Coronary artery (tissue), 2 donors: ENCODE measurements at places on chromosomes 4 and X.

GRCh38 chrX:55056820-55057674 is 17.8 kb upstream of the PAGE2B start:
- DNase-seq = no peak

GRCh38 chr4:1591107-1591506 is 93.0 kb downstream of the FAM53A start:
- DNase-seq = no peak

DNA sequence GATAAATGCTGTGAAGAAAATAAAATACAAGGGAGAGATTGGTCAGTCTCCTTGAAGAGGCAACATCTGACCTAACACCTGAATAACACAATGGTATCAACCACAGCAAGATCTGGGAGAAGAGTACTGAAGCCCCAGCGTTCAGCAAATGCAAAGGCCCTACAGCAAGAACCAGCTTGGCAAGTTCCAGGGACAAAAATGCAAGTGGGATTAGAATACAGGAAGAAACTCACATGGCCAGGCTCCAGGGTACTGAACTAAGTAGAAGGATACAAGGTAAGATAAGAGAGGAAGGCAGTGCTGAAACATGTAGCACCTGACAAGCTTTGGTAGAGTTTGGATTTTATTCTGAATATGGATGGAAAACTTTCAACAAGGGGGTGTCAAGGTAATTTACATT is 3.6 kb downstream of the SMIM14 start:
- DNase-seq = no peak

GRCh38 chr4:153005899-153006381 is 69.8 kb downstream of the FHDC1 start:
- DNase-seq = no peak

DNA sequence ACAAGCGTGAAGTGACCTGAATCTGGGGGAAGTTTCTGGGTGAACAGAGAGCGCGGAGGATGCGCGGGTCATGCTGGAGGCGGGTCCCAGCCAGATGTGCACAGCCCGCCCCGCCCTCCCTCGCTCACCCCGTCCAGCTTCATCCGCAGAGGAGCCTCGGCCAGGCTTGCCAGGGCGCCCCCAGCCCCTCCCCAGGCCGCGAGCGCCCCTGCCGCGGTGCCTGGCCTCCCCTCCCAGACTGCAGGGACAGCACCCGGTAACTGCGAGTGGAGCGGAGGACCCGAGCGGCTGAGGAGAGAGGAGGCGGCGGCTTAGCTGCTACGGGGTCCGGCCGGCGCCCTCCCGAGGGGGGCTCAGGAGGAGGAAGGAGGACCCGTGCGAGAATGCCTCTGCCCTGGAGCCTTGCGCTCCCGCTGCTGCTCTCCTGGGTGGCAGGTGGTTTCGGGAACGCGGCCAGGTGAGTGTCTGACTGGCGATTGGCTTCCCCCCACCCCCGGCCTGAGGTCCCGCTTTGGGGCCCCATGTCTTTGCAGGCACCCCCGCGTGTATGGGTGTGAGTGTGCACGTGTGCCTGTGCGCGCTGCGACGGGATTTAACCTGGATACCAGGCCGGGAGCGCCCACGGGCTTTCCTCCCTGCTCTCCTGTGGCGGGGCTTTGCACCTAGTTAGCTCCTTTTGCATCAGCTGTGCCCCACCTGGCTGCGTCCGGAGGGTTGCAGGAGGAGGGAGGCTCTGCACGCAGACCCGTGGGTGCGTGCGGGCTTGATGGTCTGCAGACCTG is at the start of gene EGFL6:
Gene EGFL6, plus strand, starts transcription at position 123 of the 782 bp plus-strand sequence. Its CDS starts 261 bp downstream, at position 384.
- no peak for DNase-seq

GRCh38 chr4:142697320-142697719 is 148.8 kb downstream of the INPP4B start:
- no peak for DNase-seq

DNA sequence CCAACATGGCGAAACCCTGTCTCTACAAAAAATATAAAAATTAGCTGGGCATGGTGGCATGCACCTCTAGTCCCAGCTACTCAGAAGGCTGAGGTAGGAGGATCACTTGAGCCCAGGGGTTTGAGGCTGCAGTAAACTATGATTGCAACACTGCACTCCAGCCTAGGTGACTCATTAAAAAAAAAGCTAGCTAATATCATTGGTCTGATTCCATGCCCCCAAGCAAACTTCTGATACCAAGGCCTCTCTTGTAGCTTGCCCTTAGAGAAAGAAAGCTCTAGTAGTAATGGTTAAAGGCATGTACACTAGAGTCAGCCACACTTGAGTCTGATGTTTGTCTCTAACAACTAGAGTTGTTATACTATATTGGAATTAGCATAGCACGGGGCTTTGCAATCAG is 32.6 kb upstream of the PHF8 start:
- no peak for DNase-seq

DNA sequence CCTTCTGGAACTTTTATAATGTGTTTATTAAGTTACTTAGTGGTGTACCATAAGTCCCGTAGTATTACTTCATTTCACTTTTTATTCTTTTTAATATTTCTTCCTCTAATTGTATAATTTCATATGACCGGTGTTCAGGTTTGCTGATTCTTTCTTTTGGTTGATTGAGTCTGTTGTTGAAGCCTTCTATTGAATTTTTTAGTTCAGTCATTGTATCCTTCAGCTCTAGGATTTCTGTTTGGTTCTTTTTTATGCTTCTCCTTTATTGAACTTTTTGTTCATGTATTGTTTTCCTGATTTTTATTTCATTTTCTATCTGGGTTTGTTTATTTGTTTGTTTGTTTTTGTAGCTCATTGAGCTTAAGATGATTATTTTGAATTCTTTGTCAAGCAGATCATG is 8.8 kb downstream of the CEP44 start:
- no peak for DNase-seq

DNA sequence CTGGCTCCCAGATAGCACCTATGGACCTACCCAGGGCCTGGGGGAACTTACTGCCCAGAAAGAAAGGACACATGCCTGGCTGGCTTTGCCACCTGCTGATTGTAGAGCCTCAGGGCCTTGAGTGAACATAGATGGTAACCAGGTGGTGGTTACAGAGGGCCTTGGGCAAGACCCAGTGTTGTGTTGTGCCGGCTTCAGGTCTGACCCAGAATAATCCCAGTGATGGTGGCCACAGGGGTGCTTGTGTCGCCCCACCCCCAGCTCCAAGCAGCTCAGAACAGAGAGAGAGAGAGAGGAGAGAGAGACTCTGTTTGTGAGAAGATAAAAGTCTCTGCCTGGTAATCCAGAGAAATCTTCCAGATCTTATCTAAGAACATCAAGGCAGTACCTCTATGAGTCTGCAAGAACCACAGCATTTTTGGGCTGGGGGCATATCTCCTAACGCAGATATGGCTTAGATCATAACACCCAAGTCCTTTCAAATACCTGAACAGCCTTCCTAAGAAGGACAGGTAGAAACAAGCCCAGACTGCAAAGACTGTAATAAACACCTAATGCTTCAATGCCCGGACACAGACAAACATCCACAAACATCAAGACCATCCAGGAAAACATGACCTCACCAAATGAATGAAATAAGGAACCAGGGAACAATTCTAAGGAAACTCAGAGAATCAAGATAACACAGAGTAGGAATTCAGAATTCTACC is 16.3 kb upstream of the RP2 start:
- DNase-seq = no peak

DNA sequence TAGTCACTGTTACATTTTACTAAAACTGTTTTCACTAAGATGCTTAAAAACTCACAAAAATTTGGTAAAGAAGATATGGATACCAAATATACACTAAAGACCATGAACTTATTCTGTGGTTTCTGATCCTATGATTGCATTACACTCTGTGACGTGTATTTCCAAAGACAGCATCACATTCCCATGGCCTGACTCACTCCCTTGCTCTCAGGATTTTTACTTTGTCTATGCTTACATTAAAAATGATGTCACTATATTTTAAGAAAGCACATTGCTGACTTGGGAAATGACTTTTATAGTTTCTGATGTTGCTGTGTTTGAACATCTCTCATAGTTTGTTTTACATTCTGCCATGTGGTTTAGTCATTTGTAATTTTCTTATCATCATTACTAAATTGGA is 327.9 kb upstream of the MAGEB18 start:
- no peak for DNase-seq

- DNase-seq = no peak
Measured at GRCh38 chrX:102498732-102499131, 17.8 kb downstream of the TMSB15A start.

- no peak for DNase-seq
Measured at GRCh38 chrX:17736478-17736855, 826 bp upstream of the SCML1 start.

GRCh38 chr4:137901114-137901513 is 341.0 kb downstream of the SLC7A11 start:
- no peak for DNase-seq

DNA sequence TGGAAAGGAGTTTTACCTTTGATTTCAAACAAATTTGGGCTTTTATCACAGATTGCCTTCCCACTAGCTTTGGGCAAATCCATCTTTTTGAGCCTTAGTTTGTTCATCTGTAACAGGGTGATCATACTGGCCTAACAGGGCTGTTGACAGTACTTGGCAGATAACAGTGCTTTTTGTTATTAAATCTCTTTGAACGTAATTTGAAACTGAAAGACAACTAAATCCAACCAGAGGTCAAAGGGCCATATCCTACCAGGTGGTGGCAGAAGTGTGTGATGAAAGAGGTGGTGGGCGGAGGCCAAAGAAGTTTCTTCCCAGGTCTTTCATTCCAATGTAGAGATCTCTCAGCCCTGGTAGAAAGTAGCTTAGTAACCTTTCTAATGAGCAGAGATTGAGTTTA is 35.2 kb upstream of the TADA2B start:
- no peak for DNase-seq

- no peak for DNase-seq
Measured at GRCh38 chr4:76822303-76822702, 75.6 kb downstream of the SOWAHB start.

GRCh38 chr4:115711575-115711974 is 598.2 kb upstream of the NDST4 start:
- DNase-seq = no peak

DNA sequence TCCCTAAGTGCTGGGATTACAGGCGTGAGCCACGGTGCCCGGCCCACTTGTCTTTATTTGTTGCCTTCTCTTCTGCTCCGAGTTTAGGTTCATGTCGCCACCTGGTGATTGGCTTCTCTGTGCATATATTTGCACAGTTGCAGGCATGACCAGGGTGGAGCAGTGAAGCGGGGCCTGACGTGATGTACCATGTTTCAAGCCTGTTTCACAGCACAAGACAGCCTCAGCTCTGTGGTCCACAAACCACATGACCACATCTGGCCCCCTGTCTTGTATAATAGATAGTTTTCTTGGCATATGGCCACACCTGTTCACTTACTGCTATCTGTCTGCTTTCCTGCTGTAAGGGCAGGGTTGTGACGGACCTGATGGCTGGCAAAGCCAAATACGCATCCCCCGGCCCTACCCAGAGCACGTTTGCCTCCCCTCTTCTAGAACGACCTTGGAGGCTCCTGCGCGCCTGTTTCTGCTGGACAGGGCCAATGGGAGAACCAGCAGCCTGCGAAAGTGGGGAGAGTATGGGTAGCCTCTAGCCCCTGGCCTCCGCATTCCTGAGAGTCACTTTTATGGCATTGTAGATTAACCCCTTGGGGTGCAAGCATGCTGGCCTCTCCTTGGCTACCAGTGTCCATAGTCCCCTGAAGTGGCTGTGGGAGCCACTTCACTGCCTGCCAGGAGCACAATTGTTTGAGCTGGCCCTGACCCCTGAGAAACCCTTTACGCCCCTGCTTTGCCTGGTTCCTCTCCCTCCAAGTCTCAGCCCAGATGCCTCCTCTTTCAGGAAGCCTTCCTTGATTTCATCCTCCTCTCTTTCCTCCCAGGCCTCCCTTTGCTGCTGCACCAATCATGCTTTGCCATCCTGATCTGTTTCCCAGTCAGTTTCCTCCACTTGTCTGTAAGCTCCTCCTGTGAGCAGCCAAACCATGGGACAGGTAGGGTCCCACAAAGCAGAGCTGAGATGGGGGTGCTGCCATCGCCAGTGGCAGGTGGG is 6.0 kb upstream of the SH3TC1 start:
- no peak for DNase-seq

DNA sequence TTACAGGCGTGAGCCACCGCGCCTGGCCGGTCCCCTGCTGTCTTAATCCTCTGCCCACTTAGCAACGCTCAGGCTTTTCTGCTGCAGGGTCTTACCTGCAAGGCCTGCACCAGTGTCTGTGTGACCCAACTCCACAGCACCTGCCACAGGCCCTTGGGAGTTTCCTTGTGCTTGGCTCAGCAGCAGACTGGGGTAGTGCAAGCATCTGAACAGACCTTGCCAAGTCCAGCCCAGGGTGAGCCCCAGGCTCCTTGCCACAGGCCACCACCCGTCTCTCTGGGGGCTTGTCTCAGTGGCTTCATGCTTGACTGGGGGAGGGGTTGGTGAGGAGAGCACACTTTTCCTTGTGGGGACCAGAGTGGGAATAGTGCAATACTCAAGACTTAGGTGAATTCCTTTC is 87.0 kb downstream of the FAM193A start:
- DNase-seq = no peak

- no peak for DNase-seq
Measured at GRCh38 chr4:188110741-188111471, 1.5 kb upstream of the TRIML2 start.

GRCh38 chr4:190020790-190021717 is 6.0 kb downstream of the FRG2 start:
- DNase-seq = no peak

- no peak for DNase-seq
Measured at GRCh38 chr4:3745886-3746656, 20.1 kb upstream of the ADRA2C start.

GRCh38 chr4:27005501-27005900 is 144.9 kb downstream of the STIM2 start:
- DNase-seq = no peak

DNA sequence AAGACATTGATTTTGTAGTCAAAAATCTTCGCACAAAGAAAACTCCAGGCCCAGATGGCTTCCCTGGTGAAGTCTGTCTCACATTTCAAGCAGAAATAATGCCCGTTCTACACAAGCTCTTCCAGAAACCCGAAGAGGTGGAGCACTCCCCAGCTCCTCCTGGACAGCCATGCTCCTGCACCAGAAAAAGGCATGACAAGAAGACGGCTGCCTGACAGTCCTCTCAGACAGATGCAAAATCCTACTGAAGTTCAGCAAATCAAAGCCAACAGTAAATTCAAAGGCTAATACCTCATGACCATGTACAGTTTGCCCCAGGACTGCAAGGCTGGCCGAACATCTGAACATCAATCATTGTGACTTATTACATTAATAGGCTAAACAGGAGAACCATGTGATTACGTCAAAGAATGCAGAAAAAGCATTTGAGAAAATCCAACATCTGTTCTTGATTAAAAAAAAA is 30.8 kb upstream of the MXD4 start:
- DNase-seq = no peak

- DNase-seq = no peak
Measured at GRCh38 chr4:126947536-126947935, 685.2 kb upstream of the INTU start.
